ENCODE measurements at places on chromosomes 1 and 21.

DNA sequence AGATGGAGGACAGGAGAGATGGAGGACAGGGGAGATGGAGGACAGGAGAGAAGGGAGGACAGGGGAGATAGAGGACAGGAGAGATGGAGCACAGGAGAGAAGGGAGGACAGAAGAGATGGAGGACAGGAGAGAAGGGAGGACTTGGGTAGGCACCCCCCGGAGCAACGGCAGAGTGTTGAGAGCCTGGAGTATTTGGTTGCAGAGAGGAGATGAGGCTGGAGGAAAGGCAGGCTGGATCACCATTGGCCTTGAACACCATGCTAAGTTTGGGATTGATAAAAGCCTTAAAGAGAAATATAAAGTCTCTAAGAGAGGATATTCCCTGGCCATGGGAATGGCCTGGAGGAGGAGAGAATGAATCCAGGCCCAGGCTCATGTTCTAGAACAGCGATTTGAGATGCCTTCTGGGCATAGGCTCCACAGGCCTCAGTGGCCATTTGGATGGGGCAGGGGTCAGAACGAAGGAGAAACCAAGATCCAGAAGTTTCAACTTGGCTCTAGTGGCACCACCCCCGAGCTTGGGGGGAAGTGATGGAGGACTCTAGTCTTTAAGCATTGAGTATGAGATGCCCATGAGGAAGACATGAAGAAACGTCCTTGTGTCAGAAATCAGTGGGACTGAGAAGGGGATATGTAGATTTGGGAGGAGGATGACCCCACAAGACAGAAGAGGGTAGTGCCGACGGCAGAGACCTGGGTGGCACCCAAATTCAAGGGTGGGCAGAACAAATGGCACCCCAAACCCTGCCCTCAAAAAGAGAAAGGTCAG, 47.9 kb upstream of the EDN2 start:
- DNase-seq, result no peak

GRCh38 chr1:17119773-17120480, 676 bp upstream of the PADI2 start:
- DNase-seq, result no peak

DNA sequence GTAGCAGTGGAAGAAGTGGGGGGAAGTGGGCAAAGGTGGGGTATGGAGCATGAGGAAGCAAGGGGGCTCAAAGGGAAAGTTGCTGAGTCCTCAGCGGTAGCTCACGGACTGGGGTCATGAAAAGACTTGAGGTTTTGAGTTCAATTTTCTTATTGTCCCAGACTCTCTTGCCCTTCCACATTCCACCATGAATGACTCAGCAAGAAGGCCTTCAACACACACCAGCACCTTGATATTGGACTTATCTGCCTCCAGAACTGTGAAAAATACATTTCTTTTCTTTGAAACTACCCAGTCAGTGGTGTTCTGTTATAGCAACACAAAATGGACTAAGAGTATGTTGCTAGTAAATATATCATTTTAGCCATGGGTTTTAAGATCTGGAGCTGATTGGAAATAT, 17.3 kb upstream of the RHBDL2 start:
- DNase-seq, result no peak

GRCh38 chr1:8671306-8671917, 146.0 kb downstream of the RERE start:
- no peak for DNase-seq
